ENCODE measurements at places on chromosomes 5 and 9.

DNA sequence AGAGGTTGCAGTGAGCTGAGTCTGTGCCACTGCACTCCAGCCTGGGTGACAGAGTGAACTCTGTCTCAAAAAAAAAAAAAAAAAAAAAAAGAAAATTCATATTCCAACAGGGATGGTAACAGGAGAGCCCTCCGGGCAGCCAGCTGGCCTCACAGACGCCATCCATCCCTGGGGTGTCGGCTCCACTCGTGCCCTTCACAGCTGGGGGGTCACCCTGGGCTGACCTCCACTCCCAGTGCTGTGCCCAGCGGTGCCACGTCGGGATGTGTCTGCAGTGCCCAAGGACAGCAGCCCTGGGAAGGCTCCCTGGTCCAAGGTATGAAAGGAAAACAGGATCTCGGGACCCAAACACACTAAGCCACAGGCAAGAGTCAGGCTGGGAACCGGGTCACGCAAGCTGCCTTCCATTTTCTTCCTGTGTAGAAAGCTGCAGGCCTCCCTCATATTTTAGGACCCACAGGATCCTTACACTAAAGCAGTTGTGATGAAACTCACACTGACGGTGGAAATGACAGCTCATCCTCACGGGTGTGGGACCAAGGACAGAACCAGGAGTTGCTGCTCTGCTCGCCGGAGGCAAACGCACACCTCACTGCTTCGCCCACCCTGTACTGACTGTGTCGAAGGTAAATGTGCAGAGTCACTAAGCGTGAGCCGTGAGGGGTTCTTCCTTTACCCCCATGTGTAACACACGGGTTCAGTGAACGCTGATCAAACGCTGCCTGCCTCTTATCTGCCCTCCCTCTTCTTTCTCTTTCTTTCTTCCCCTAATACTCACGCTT is 5.3 kb downstream of the SLC12A7 start:
- no peak for DNase-seq

DNA sequence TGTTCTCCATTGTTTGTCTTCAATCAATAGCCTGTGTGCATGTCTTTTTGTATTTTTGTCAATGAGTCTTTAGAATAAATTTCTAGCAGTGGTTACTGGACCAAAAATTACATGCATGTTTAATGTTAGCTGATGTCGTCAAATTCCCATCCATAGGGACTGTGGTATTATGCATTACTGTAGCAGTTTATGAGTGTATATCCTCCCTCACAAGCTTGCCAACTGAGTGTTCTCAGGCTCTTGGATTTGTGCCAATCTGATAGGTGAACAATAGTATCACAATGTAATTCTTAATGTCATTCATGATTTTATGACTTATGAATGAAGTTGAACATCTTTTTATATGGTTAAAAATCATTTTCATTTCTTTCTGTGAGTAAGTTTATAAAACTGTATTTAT is 13.0 kb downstream of the SNX24 start:
- no peak for DNase-seq

DNA sequence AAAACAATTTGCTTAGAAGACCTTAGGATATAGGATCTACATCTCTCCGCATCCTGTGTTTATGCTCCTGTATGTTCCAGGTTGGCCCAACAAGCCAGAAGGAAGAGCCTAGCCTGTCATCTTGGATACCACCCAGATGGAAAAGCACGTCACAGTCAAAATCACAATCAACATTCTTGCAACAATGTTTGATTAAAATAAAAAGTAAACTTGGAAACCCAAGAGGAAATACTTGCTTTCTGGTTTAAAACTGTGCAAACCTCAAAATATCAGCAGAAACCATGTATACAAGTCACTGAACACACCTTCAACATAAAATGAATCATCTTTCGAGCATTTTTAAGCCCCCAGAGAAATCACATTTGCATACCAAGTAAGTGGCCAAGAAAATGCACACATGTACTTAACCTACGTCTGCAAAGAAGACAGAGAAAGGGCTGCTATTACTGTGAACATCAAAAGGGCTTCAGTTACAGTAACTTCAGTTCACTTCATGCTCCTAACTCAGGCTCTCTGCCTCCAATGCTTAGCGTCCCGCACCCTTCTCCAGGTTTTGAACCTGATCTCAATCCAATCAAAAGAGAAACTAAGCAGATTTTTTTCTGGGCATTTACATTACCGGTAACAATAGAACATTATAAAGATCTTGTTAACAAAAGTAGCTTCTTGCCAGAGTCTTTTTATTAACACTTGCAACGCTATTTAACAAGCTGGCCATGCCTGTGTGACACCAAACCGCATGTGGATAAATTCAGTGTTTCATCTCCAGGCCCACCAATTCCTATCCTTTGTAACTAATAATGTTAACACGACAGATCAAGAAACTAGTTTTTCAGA is 1.3 kb downstream of the ENC1 start:
- no peak for DNase-seq

GRCh38 chr5:135944967-135945560 is 9.7 kb downstream of the LECT2 start:
- DNase-seq, result no peak

GRCh38 chr9:38082446-38083287 is 13.6 kb upstream of the SHB start:
- DNase-seq, result no peak

GRCh38 chr5:180990882-180991242 is 2.2 kb downstream of the BTNL3 start:
- DNase-seq, result no peak

DNA sequence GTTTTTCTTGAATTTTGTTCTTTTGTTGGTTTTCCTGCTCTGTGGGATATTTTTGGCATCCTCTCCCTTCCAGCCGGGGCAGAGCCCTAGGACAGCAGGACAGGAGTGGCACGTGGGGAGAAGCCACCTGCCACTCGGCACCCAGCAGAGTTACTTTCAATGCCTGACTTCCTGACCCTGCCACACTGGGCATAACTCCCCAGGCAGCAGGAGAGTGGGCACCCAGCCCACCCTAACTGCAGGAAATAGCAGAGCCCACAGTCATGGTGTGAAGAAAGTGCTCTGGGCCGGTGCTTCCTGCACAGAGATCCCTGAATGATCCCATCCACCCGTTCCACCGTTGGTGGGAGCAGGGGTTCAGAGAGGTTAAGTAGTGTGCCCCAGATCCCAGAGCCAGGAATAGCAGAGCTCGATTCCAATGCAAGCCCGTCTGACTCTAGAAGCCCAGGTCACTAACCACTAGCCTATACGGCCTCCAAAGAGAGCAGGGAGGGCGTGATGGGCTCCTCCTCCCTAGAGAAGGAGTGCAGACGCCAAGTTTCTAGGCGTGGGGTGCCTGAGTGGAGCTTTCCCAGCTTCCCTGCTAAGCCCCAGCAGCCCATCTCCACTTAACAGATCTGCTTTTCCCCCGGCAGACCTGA is 8.1 kb upstream of the NUP214 start:
- no peak for DNase-seq

DNA sequence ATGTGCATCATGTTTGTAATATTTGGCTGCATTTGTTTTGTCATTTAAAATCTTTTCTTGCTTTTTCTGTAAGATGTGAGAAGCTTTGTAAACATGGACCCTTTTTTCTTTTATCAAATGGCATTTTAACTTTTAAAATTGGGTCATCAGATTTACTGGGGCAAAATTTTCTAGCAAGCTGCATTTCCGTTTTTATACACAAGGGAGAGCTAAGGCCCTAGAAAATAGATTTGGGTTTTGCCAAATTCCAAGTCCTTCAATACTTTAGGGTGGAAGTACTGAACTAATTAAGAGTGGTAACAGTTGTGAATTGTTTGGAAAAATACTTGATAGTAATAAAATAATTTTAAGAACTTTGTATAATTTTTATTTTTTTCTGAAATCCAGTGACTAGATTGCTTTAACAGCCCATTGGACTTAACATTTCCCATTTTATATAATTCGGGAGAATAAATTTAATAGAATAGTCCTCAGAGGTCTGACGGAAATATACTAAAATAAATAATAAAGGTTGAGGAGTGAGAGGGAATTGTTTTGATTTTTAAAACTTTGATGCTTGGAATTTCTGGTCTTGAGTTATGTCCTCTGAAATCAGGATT is 117.4 kb downstream of the SMARCA2 start:
- DNase-seq, result no peak

DNA sequence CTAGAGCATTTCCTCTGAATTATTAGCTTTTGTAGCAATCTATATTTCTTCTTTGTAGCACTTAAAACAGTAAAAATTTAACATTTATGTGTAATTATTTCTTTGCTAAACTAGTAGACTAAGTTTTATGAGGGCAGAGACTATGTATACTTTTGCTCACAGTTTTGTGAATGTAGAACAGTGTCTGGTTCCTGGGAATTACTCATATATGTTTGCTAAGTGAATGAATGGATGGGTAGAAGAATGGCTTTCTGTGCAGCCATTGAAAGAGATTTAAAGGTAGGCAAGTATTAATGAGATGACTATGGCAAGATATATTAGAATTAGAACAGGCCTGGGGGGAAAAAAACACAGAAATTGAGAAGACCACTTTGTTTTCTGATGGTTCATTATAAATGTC is 140.1 kb downstream of the PAM start:
- DNase-seq, result no peak

DNA sequence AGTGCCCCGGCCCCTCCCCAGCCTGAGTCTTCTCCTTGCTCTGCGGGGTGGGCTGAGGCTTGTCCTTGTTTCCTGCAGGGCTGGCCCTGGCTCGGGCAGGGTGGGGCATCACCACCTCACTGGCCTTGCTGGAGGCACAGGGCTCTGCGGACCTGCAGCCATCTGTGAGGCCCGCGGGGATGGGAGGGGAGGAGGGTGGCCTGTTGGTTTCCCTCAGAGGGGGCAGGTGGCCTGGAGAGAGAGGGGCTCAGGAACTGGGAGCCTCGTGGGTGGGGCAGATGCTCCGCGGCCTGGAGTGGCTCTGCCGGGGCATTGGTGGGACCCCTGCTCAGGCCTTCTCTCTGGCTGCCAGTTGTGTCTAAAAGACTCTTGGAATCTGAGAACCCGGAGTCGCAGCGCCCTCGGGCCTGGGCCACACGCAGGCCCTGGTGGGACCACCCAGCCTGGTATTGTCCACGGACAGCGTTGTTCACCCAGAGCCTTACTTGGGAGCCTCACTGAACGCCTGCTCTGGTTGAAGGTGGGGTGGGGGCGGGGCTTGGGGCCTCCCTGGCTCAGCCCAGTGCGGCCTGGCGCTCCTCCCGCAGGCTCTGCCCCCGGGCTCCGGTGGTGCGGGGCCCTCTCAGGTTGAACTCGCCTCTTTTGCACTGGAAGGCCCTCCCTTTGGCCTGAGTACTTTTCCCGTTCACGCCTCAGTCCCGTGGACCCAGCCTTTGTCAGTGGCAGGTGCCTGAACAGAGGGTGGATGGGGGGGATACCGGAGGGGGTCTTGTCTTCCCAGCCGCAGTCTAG is 111.3 kb downstream of the RXRA start:
- no peak for DNase-seq

DNA sequence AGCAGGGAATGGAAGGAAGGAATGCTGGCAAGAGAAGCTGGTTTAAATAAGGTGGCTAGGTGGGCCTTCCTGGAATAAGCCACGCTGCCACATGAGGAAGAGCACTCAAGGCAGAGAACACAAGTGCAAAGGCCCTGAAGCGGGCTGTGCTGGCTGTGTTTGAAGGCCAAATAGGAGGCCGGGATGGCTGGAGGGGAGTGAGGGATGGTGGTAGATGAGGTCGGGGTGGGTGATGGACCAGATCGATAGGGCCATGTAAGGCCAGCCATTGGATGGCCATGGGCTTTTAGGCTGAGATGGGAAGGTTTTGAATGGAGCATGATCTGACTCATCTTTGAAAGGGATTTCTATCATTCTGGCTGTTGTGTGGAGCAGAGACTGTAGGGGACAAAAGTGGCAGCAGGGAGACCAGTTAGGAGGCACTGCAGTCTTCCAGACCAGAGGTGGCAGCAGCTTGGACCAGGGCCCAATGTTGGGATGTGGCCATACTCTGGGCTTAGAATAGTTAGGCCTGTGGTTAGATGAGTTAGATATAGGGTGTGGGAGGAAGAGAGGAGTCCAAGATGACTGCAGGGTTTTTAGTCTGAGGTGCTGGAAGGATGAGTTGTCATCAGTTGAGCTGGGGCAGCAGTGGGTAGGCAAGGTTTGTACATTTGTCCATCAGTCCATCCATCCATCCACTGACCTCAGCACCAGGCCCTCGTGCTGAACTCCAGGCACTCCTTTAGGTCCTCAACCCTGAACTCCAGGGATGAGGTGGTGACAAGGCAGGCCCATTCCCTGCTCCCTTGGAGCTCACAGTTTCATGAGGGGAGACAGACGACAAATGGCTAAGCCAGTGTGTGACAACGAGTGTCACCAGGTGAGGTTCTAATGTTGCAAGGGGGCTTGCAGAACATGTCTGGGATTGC is 30.3 kb downstream of the NDST1 start:
- DNase-seq, result no peak

GRCh38 chr5:31531543-31531887 is 378 bp downstream of the DROSHA start:
- no peak for DNase-seq

DNA sequence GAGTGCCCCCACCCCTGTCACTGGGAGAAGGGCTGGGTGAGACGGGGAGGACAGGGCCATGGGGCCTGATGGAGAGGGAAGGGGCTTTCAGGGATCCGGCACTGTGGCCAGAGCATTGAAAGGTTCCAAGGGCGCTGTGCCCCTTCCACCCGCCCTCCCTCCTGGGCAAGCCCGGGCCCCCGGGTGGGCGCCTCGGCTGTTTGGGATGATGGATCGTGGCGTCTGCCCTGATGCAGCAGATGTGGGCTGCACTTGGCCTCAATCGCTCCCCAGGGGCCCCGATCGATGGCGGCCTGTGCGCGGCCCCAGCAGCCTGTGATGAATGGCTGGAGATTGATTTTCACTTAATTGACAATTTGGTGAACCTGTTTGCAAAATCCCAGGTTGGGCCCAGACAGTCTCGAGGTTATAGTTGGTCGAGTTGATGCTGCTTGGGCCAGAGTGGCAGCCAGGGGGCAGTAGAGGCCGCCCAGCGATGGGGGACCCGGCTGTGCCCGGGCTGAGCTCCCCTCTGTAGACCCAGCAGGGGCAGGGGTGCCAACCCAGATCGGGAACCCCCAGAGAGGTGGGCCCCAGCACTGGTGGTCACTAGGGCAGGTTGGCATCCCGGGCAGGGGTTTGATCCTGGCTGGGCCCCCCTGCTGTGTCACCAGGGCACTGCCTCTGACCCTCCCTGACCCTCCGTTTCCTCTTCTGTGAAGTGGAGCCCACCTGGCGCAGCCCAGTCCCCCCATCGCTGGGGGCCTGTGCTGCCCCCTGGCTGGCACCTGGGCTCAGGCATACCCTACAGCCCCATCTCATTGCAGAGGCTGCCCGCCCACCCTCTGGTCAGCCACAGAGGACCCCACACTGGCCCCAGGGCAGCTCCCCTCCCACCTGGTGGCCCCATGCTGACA is 34.7 kb downstream of the LHX3 start:
- DNase-seq, result peak; percentile 55

DNA sequence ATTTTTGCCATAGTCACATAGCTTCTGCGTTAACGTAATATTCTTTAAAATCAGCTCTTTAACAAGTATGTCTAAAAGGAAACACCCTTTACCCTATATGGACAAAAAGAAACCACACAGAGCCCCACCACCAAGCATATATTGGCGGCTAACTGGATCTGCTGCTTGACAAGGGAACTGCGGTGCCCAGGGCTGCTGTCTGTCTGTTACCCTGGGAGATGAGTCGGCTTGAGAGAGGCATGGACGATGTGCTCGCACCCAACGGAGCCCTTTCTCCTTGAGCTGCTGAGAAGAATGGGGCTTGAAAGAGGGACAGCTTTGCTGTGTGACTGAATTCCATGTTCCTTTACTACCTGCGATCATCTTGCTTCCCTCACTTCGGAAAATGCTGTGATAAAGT is 158.6 kb upstream of the SHB start:
- DNase-seq, result no peak
